Hepatocyte (in vitro differentiated cells): ENCODE measurements at places on chromosomes 7 and 10.

DNA sequence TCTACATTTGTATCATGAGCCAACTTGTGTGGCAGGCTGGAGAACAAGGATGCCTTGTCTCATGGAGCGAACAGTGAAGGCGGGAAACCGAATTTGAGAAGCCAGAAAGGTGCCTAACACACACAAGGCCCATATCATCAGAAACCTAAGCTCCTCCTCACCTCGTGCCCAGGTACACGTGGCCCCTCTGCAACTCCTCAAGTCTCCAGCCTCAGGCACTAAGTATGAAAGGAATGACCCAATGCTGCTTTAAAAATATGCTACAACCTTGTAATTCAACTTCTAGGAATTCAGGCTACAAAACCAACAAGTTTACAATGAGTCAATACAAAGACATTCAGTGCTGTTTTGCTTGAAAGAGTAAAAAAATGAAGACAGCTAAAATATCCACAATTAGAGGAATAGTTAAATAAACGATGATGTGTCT lies 95.7 kb downstream of the CDK6 start:
- peak overlapping the region; percentile 60 for H3K27ac ChIP-seq
- H3K4me3 ChIP-seq, result no peak overlapping the region
- no peaks in the 10 kb centered on the region for H3K27me3 ChIP-seq
- peak; percentile 53 for DNase-seq
- H3K36me3 ChIP-seq, result no peaks in the 10 kb centered on the region

- H3K36me3 ChIP-seq, result no peaks in the 10 kb centered on the region
- no peak overlapping the region for H3K27ac ChIP-seq
- peak; percentile 18 for DNase-seq
- H3K4me3 ChIP-seq, result no peak overlapping the region
Observed at GRCh38 chr10:81866753-81867152, 8.2 kb upstream of the NRG3 start.

GRCh38 chr7:101954499-101954898 lies 137.1 kb downstream of the CUX1 start:
- H3K27ac ChIP-seq, result peak overlapping the region; percentile 85
- peaks cover 17% of the 10 kb centered on the region for H3K4me1 ChIP-seq
- no peak overlapping the region for H3K4me3 ChIP-seq
- no peaks in the 10 kb centered on the region for H3K36me3 ChIP-seq
- no peaks in the 10 kb centered on the region for H3K27me3 ChIP-seq
- no peak for DNase-seq

- H3K36me3 ChIP-seq, result no peaks in the 10 kb centered on the region
- no peak overlapping the region for H3K27ac ChIP-seq
- H3K4me1 ChIP-seq, result peaks cover 14% of the 10 kb centered on the region
- no peak overlapping the region for H3K4me3 ChIP-seq
- DNase-seq, result no peak
Observed at GRCh38 chr7:105024734-105025133, 10.7 kb downstream of the KMT2E start.

GRCh38 chr7:124996778-124997177 lies 67.2 kb upstream of the POT1 start:
- no peaks in the 10 kb centered on the region for H3K27me3 ChIP-seq
- no peaks in the 10 kb centered on the region for H3K36me3 ChIP-seq
